ENCODE measurements at places on chromosomes 16 and 17.

- H3K36me3 ChIP-seq, result peaks cover 15% of the 10 kb centered on the region
- no peak for DNase-seq
- peaks cover 53% of the 10 kb centered on the region for H3K4me1 ChIP-seq
- H3K27ac ChIP-seq, result peak overlapping the region; percentile 98
These were observed 17.2 kb upstream of the ADGRG1 start for GRCh38 chr16:57611181-57611580.

DNA sequence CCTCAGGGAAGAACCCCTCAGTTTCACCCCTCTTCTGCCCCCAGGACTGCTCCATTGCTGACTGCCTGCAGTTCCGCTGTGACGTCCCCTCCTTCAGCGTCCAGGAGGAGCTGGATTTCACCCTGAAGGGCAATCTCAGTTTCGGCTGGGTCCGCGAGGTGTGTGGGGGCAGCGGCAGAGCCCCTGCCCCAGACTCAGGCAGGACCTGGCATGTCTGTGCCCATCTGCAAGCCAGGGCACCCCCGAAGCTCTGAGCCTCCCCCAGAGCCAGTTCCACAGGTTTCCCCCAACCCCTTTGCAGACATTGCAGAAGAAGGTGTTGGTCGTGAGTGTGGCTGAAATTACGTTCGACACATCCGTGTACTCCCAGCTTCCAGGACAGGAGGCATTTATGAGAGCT lies 4.4 kb downstream of the COX6A2 start:
- H3K4me3 ChIP-seq, result no peak overlapping the region
- H3K27ac ChIP-seq, result no peak overlapping the region
- DNase-seq, result no peak

DNA sequence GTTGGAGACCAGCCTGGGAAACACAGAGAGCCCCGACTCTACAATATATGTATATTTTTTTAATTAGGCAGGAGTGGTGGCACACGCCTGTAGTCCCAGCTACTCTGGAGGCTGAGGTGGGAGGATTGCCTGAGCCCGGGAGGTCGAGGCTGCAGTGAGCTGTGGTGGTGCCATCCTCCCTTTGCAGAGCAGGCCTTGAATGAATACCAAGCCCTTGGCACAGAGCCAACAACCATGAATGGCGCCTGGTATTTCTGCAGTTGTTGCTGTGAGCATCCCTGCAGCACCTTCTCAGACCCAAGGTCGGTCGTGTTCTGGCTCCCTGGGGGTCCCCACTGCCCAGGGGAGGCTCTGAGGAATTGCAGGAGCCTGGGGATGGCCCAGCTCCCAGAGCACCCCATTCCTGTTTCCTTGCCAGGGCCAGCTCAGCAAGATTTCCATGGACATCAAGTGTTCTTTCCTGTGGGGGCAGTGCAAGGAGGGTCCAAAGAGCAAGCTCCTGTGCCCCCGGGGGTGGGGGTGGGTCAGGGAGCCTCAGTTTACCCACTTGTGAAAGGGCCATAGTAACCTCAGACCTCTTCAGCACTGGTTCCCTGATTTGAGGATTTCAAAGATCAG lies 25.6 kb upstream of the RMI2 start:
- H3K27me3 ChIP-seq, result no peaks in the 10 kb centered on the region
- H3K4me1 ChIP-seq, result no peaks in the 10 kb centered on the region
- H3K36me3 ChIP-seq, result no peaks in the 10 kb centered on the region
- no peak overlapping the region for H3K27ac ChIP-seq

DNA sequence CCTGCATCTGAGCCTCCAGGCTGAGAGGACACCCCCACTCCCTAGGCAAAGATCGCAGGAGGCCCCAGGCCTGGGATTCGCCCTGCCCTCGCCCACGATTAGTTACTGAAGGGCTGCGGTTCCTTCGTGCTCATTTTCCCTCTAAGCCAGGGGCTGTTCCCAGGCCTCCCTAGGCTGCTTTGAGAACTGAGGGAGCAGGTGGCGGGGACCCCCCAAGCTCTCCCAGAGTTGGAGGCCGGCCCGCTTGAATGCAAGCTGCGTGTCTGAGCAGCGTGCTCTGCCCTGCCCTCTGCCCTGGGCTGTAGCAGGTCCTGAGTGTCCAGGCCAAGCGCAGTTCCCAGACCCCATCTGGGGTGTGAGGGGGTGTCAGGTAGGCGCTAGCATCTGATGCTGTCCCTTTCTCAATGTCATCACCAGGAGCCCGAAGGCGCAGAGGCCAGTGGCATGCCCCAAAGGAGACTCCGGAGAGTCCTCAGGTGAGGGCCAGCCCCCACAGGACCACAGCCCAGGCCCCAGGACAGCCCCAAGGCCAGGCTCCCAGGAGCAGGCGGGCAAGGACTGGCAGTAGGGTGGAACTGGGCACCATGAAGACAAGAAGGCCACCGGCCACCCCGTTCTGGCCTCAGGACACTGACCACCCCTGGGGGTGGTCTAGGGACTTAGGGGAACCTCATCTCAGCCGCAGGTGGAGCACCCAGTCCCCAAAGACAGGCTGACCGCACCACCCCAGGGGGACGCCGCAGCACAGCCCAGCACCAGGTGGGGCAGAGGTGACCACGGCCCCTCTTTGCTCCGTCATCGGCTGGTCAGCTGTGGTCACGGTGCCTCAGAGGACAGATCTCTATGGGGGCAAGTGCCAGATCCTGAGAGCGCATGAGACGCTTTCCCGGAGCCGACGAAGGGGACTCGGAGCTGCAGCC lies 14.6 kb downstream of the ENDOV start:
- no peak for DNase-seq
- no peaks in the 10 kb centered on the region for H3K27me3 ChIP-seq
- H3K4me1 ChIP-seq, result peaks cover 7% of the 10 kb centered on the region
- no peak overlapping the region for H3K4me3 ChIP-seq
- peak overlapping the region; percentile 46 for H3K27ac ChIP-seq

DNA sequence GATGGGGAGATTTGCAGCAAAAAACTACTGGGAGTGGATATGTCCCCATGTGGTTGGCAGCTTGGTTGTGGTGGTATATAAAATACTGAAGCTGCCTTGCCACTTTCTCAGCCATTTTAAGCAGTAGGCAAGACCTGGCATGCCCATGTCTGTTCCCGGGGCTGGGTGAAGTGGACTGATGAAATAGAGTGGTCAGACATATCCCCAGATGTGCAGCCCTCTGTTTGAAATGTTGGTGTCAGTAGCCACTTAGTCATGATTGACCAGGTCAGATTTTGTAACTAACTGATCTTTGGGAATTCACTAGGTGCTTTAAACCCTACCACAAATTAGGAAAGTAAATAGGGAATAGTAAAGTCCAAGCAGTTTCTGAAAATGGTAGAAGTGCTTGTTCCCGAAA lies 151.6 kb downstream of the PHKB start:
- no peak overlapping the region for H3K27ac ChIP-seq
- DNase-seq, result no peak
- peak overlapping the region; percentile 4 for H3K4me3 ChIP-seq
- no peaks in the 10 kb centered on the region for H3K27me3 ChIP-seq
- peaks cover 25% of the 10 kb centered on the region for H3K4me1 ChIP-seq

GRCh38 chr17:6927290-6928126 lies 68.3 kb upstream of the ALOX12 start:
- H3K4me1 ChIP-seq, result peaks cover 3% of the 10 kb centered on the region
- no peak overlapping the region for H3K27ac ChIP-seq
- no peaks in the 10 kb centered on the region for H3K36me3 ChIP-seq
- no peak overlapping the region for H3K4me3 ChIP-seq
- no peaks in the 10 kb centered on the region for H3K27me3 ChIP-seq
- no peak for DNase-seq

- peaks cover 73% of the 10 kb centered on the region for H3K4me1 ChIP-seq
- peak overlapping the region; percentile 74 for H3K4me3 ChIP-seq
- peak overlapping the region; percentile 92 for H3K27ac ChIP-seq
- no peaks in the 10 kb centered on the region for H3K27me3 ChIP-seq
- H3K36me3 ChIP-seq, result no peaks in the 10 kb centered on the region
- DNase-seq, result peak; percentile 61
These were observed 26.5 kb upstream of the ADGRG1 start for GRCh38 chr16:57601801-57602478.

GRCh38 chr17:82056729-82057621 lies 5.3 kb downstream of the GPS1 start:
- H3K4me1 ChIP-seq, result peaks cover 4% of the 10 kb centered on the region
- H3K27ac ChIP-seq, result no peak overlapping the region
- H3K27me3 ChIP-seq, result no peaks in the 10 kb centered on the region
- no peak overlapping the region for H3K4me3 ChIP-seq
- DNase-seq, result no peak
- peaks cover 20% of the 10 kb centered on the region for H3K36me3 ChIP-seq

DNA sequence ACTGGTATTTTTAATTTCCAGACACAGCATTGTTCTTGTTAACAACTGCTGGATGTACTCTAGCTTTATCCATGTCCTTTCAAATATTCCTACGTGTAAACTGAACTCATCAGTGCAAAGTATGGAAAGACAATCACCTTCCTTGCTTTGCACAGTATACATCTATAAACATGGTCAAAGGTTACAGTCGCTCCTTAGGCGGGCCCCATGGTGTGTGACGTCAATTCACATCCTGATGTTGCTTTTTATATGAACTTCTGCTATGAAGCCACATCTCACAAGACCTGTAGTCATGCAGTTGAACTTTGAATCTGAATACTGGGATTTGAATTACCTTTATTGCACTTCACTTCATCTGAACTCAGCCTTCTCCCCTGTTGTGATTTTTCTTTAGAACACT lies 447.6 kb upstream of the PSMD7 start:
- H3K27ac ChIP-seq, result no peak overlapping the region
- H3K36me3 ChIP-seq, result no peaks in the 10 kb centered on the region
- H3K27me3 ChIP-seq, result no peaks in the 10 kb centered on the region

DNA sequence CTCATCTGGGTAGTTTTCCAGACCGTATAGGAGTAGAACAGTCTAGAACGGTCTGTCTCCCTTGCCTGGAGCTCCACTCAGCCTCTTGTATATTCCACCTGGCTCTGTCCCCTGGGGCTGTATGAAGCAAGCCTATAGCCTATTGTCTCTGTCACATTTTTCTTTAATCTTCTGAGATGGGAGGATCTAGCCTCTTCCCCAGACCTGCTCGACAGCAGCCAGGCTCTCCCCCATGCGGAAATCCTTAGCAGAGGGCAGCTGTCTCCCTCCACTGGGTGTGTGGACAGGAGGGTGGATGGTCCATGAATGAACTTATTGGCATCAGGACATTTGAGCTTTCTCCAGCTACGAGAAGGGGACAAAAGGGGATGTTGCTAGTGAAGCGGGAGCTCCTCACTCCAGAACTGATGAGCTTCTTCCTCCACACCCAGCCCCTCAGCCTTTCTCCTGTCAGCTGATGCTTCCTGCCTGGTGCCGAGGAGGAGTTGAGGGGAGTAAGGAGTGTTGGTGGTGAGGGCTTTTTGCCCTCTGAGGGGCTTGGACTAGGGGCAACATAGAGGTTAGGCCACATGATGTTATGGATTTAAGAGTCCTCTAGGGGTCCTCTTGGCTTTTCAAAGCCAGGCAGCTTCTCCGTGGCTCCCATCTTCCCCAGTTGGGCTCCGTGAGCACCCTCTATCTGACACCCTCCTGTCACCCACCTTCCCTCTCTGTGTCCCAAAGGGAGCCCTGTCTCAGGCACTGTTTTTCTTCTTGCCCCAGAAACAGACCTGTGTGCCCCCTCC lies 28.0 kb downstream of the ARHGAP23 start:
- no peak for DNase-seq
- H3K27ac ChIP-seq, result no peak overlapping the region
- no peaks in the 10 kb centered on the region for H3K36me3 ChIP-seq
- no peak overlapping the region for H3K4me3 ChIP-seq

DNA sequence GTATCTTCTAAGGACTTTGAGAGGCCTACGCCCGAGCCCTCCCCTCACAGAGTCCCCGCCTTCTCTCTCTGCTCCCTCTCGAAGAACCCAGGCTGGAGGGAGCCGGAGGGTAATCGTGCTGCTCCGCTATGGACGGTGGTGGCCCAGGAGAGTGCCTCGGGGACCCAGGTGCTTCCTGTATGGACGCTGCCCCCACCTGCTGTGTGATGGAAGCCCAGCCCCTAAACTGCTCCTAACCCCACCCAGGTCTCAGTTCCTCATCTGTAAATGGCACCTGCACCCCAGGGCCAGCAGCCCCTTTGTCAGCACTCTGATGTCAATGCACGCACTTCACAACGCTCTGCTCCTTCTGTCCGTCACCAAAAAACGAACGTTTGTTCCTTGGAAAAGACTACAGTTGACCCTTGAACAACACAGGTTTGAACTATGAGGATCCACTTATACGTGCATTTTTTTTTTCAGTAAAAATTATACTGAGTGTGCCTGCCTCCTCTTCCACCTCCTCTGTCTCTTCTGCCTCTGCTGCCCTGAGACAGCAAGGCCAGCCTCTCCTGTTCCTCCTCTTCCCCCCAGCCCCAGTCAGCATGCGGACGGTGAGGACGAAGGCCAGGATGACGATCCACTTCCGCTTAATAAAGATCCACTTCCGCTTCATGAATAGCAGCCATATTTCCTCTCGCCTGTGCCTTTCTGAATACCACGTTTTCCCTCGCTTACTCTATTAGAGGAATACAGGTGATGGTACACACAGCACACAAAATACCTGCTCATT lies 118.3 kb downstream of the BANP start:
- H3K36me3 ChIP-seq, result peaks cover 26% of the 10 kb centered on the region
- H3K27me3 ChIP-seq, result no peaks in the 10 kb centered on the region
- H3K4me1 ChIP-seq, result no peaks in the 10 kb centered on the region
- no peak overlapping the region for H3K4me3 ChIP-seq
- H3K27ac ChIP-seq, result peak overlapping the region; percentile 14
- DNase-seq, result no peak

GRCh38 chr17:32342603-32343325 lies 791 bp upstream of the C17orf75 start:
- peak overlapping the region; percentile 91 for H3K4me3 ChIP-seq
- DNase-seq, result no peak
- H3K27ac ChIP-seq, result peak overlapping the region; percentile 88
- peaks cover 11% of the 10 kb centered on the region for H3K4me1 ChIP-seq

DNA sequence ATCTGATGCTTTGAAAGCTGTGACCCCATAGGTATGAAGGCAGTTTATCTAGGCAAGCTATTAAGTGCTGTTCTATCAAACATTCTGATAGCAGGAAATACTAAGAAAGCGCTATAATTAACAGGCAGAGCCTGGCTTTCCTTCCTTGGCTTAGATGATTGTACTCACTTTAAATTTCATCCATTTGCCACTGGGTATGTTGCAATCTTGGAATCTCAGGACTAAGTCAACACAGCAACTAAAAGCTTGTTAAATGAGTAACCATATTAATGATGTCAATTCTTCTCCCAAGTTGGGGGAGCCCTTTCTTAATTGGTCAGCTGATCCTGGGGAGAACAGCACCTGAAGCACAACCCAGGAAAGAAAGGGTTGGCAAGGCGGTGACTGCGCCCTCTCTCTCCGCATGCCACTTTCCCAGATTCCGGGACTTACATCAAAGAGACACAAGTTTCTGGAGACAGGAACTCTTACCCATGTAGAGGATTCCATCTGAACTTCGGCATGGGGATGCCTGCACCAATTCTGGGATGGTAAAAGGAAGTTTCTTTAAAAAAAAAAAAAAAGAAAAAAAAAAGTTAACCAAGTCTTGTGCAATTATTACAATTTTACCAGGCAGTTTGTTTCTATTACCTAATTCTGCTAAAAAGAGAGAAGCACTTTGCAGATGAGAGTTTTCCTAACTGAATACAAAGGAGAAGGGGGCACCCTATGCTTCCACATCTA lies 54.4 kb upstream of the ICAM2 start:
- no peak overlapping the region for H3K27ac ChIP-seq
- no peaks in the 10 kb centered on the region for H3K4me1 ChIP-seq
- DNase-seq, result no peak
- H3K27me3 ChIP-seq, result no peaks in the 10 kb centered on the region

- peaks cover 44% of the 10 kb centered on the region for H3K4me1 ChIP-seq
- no peak for DNase-seq
- no peak overlapping the region for H3K4me3 ChIP-seq
These were observed 79.6 kb upstream of the TOB1 start for GRCh38 chr17:50945779-50946222.

- no peak overlapping the region for H3K4me3 ChIP-seq
- no peaks in the 10 kb centered on the region for H3K36me3 ChIP-seq
- H3K27ac ChIP-seq, result no peak overlapping the region
- H3K4me1 ChIP-seq, result no peaks in the 10 kb centered on the region
- DNase-seq, result no peak
- H3K27me3 ChIP-seq, result peaks cover 48% of the 10 kb centered on the region
These were observed 115.5 kb upstream of the NLRP1 start for GRCh38 chr17:5699814-5700213.
